T-helper 1 cell (primary cell): ENCODE measurements at places on chromosomes 6 and 20.

DNA sequence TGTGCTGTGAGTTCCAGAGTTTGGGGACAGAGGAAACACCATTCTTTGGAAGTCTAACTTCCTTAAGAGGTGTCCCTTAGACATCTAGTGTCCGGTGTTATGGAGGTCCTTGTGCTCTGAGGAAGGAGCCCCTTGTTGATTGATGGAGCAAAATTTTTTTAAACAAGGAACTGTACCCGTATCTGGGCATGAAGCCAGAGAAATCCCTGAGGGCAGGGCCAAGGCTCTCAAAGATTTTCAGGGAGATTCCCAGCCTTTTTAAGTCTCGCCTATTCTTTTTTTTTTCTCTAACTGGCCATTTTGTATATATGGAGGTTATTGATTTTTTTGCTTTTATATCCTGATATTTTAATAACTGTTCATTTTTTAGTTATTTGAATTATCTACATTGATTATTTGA is 45.9 kb downstream of the TRIM38 start:
- DNase-seq, result no peak

DNA sequence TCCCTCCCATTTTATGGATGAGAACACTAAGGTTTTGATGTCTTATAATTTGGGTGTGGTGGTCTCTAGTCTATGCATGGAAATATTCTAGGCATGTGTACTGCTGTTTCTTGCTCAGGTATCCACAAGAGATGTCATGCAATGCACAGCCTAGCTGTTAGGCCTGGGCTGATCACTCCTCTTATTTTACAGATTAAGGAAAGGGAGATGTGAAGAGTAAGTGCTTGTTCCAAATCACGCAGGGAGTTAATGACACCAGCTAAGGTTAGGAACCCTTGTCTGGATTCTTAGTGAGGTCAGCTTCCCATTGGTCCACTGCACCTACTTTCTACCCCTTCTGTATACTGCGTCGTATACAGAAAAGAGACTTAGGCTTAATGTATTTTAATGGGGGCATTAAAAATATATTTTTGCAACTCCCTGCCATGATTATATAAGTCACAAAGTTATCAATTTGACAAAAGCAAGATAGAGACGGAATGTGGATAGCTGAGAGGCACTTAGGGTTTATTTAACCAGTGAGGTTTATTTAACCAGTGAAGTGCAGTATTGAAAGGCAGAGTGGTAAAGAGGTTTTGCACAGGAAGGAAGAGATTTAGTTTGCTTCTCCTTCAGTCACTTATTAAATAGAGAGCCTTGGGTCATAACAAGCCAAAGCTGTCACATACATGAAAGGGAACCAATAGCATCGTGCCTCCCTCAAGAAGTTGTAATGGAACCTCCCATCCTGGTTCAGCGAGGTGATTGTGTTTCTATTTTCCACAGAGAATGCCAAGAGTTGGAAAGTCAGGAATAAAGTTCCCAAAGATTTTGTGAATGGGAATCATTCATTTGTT is 95.0 kb upstream of the FAM184A start:
- no peak for DNase-seq

DNA sequence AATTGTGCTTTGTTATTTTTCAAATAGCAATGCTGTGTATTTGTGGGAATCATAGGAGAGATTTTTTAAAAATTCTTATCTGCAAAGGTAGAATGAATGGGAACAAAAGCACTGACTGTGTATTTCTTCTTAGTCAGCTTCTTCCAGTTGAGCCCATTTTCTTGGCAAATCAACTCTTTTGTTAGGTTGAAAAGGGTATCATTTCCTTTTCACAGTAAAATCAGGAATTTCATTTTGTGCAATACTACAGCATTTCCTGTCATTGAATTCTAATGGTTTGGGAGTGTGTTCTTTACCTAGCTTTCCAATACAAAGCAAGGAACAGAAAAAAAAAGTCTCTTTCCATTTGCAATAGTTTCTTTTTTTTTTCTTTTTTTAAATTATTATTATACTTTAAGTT is 19.0 kb upstream of the EXOC2 start:
- no peak for DNase-seq

- DNase-seq, result no peak
Measured at GRCh38 chr20:63164484-63165355, 51.2 kb downstream of the YTHDF1 start.

GRCh38 chr20:44118185-44119033 is 68.6 kb downstream of the JPH2 start:
- DNase-seq, result no peak

GRCh38 chr6:84151669-84152068 is 75.8 kb downstream of the CEP162 start:
- DNase-seq, result no peak

DNA sequence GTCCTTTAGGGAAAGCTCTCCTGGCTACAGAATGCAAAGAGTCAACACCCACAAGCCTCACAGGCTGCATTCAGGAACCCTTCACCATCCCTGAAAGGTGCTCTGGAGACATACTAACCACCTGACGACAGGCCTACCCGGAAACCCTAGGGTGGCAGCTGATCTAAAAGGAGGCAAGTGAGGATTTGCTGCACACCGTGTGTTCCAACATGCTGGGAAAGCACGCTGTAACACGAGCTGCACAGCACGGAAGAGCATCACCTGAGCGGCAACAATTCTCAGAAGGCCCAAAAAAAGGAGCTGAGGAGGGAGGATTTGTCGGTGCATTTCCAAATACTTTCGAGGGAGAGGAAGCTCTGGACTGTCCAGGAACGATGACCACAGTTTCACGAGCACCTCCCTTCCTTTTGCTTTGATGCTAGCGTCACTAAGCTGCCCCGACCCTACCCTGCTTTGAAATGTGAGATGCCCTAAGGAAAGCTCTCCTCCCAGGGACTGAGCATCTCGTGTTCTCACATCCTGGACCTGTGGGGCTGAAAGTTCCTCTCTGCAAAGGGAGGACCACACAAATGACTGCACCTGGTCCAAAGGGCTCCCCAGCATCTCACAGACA is 87.0 kb downstream of the PPP1R3G start:
- no peak for DNase-seq

DNA sequence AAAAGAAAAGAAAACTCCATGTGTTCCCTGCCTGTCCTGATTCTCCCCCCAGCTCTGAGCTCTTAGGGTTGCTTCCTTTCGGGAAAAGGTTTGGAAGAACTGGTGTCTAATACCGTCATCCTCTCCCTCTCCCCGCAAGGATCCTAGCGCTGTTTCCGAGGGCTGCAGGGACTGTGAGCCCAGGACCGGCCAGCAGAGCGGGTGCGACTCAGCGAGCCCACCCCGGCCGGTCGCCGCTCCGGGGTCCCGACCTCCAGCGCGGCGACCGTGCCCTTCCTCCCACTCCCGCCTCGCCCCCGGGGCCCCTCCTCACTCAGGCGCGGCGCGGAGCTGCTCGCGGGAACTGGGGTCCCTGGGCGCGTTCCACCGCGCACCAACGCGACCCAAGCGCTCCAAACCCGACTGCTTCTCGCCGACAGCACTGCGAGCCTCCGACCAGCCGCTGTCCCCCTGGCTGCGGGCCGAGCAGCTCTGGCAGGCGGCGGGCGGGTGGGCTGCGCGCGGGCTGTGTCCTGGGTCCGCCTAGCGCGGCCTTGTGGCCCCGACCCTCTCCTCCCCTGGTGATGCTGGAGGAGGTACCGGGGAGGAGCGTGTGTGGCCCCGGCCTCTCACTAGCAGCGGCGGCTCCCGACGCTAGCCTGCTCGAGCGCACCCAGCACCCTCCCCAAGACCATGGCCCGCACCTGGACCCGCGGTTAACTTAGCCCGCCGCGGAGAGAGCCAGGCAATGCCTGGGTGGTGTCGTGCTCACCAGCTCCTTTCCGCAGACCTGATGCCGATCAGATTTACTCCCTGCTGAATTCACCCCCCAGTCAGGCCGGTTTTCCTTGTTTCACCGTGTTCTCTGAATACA is at the start of gene PLA2G7:
Gene PLA2G7, minus strand, starts transcription at position 509 of the 853 bp plus-strand sequence. CDS start 12,484 bp downstream, outside the sequence.
- DNase-seq, result no peak

GRCh38 chr20:41786158-41786557 is 168.0 kb upstream of the CHD6 start:
- no peak for DNase-seq

DNA sequence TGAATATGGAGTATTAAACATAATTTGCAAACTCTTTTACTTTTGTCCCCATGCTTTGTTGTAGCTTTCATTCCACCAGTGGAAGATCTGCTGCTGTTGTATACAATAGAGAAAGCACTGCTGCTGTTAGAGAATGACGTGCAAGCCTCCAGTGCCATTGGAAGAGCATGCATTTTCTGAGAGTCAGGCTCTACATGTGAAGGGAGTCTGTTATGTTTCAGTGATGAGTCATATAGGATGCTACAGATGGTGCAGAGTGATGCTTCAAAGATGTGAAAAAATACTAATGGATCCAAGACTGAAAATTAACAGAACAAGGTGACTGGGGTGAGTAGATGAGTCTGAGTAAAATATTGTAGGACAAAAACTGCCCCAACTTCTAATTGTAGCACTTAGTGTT is 22.4 kb upstream of the BACH2 start:
- no peak for DNase-seq

DNA sequence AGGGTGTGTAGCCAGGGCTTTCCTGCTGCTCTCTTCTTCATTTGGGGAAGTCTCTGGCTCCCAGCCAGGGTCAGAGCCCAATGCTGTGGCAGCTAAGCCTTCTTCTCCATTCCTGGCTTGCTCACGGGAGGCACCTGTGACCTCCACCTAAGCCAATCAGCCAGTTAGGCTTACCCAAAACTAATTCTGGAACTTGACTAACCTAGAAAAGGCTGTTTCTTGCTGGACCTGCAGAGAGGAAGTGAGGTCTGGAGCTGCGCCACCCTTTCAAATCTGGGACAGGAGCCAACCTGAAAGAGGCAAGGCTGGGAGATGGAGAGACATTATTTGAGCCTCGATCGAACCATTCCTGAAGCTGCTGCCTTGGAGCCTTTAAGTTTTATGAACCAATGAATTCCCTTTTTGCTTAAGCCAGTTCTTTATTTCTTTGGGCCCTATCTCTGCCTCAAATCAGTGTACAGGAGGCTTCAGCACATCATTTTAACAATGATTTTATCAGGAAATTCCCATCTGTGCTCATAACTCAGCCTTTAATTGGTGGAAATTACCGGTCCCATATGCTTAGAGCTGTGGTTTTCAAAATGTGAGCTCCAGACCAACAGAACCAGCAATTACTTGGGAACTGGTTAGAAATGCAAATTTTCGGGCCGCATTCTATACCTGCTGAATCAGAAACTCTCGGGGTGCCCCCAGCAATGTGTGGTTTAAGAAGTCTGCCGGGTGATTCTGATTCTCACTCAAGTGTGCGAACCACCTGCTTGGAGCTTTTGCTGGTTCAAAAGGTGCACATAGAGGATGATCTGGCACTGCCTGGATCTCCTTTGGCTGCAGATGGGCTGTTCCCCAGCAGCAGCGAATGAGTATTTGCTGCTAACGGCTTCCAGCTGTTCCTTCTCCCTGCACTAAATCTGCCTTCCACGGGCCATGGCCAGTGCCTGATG is 97.4 kb upstream of the RNF24 start:
- no peak for DNase-seq

GRCh38 chr6:132525866-132526265 is 12.2 kb upstream of the TAAR9 start:
- DNase-seq, result no peak

- DNase-seq, result no peak
Measured at GRCh38 chr6:18302561-18303439, 38.5 kb upstream of the DEK start.

DNA sequence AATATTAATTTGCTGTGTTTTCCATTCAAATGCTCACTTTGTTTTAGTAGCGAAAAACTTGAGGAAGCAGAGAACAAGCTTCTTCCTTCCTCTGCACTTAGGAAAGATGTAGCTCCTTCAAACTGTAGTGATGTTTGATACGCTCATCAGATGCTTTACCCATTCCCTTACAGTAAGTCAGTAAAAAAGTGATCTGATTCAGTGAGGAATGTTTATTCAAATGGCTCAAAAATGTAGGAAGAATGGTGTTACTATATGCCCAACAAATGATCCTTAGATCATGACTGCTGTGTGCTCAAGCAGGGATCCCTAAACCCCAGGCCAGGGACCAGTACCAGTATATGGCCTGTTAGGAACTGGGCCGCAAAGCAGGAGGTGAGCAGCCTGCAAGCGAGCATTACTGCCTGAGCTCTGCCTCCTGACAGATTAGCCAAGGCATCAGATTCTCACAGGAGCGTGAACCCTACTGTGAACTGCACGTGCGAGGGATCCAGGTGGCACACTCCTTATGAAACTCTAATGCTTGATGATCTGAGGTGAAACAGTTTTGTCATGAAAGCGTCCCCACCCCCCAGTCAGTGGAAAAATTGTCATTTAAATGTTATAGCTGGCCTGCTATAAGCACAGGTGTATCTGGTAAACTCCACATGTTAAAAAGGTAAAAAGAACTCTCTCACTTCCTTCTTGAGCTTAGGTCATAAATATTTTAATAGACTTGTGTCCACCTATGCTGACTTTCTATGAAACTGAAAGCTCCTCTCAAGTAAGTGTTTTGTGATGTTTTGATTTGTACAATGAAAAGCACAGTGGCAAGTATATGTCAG is 187.2 kb downstream of the FOXC1 start:
- DNase-seq, result no peak

- no peak for DNase-seq
Measured at GRCh38 chr6:1125297-1125696, 186.6 kb upstream of the FOXQ1 start.

- DNase-seq, result no peak
Measured at GRCh38 chr20:62413896-62414481, 6.9 kb upstream of the CABLES2 start.

- no peak for DNase-seq
Measured at GRCh38 chr20:5215672-5216304, 89.0 kb downstream of the CDS2 start.

DNA sequence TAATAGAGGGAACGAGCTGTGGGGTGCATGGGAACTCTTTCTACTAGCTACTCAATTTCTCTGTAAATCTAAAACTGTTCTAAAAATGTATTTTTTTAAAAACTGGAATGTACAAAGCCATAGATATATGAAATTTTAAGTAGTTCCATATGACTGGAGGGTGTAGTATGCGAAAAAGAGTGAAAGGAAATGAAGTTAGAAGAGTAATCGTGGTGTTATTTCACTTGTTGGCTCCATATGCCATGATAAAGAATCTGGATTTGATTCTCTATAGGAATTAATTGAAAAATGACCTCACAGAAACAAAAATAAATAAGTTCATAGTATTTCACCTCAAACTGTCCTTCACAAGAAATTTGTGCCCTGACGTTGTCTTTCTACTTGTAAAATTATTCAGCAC is 500.2 kb downstream of the TENT5A start:
- no peak for DNase-seq

GRCh38 chr6:29926413-29927274 is 15.7 kb upstream of the HLA-A start:
- peak; percentile 87 for DNase-seq

- DNase-seq, result no peak
Measured at GRCh38 chr6:81226957-81227356, 525.5 kb downstream of the TENT5A start.

DNA sequence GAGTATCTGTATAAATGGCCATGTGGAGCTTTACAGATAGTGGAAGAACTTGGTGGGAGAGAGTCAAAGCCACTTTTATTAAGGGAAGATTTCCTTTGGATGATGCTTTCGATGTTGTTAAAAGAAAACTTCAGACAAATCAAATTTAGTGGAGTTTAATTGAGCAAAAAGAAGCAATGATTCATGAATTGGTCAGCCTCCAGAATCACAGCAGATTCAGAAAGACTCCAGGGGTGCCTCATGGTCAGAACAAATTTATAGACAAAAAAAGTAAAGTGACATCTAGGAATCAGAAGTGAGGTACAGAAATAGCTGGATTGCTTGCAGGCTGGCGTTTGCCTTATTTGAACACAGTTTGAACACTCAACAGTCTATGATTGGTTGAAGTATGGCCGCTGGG is 5.3 kb upstream of the CGA start:
- DNase-seq, result no peak
